ENCODE measurements at places on chromosomes 3 and 15. TPM values are rescaled to one million over a fixed set of nuclear protein-coding genes. Genes with fewer than 3 reads are reported as not detected.

The CYP8B1 gene
- total RNA-seq: not detected

The ZNF80 gene
- not detected for total RNA-seq

The MYL3 gene
- total RNA-seq: 0.33 TPM

The UCN2 gene
- 1.2 TPM for total RNA-seq

The RFT1 gene
- 22.0 TPM for total RNA-seq

The RHOV gene
- 4.4 TPM for total RNA-seq

The CCR3 gene
- not detected for total RNA-seq
